ENCODE measurements at places on chromosomes 16 and 17. TPM values are rescaled to one million over a fixed set of nuclear protein-coding genes. Genes with fewer than 3 reads are reported as not detected.
A peak's percentile ranks its signal among the peaks of the same experiment; 100 is the strongest.

The STH gene
- not detected for total RNA-seq

The GPR142 gene
- not detected for total RNA-seq

- no peak for DNase-seq
These were observed 11.7 kb upstream of the HS3ST3B1 start for GRCh38 chr17:14289162-14289561.

GRCh38 chr16:82016263-82016662 lies 5.0 kb upstream of the SDR42E1 start:
- peak; percentile 71 for DNase-seq

- DNase-seq, result no peak
These were observed 134.1 kb upstream of the GNAO1 start for GRCh38 chr16:56057151-56057550.
